ENCODE measurements at places on chromosomes 2 and 18.

GRCh38 chr2:230762317-230762896 lies 49.8 kb downstream of the CAB39 start:
- DNase-seq = no peak

DNA sequence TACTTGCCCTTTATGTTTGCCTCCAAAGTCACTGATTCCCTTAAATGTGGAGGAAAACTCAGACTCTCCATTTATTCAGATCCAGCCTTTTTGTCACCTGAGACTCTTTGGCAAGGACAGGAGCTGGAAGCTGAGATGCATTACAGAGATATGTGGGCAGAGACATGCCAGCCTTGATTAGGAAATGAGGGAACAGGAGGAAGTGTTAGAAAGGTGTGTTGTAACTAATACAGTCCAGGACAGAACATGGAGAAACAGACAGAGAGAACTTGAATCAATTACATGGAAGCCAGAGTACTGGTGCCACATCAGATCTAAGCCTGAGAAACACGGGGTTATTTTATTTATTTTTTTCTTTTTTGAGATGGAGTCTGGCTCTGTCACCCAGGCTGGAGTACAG lies 79.0 kb downstream of the SP100 start:
- no peak for DNase-seq

DNA sequence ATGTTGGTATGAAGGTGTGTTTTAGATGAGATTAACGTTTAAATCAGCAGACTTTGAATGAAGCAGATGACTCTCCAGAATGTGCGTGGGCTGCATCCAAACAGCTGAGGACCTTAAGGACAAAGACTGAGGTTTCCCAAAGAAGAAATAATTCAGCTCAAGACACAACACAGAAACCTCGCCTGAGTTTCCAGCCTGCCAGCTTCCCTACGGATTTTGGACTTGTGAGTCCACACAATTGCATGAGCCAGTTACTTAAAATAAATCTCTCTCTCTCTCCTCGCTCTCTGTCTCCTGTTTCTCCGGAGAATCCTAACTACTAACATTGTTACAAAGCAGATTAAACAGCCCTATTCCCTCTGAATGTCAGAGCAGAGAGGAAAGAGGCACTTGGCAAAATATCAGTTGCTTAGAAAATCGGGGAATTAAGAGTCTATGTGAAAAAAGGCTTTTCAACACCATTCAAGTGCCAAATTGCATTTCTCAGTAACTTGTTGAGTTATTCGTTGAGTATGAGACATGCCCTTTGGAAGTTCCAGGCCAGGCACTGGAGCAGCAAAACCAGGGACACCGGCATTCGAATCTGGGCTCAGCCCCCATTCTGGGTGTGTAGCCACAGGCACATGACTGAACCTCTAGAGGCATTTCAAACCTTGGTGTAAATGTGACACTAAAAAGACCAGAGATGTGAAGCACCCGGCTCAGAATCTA lies 174.6 kb upstream of the PID1 start:
- no peak for DNase-seq

GRCh38 chr2:19362755-19363473 lies 4.5 kb upstream of the OSR1 start:
- DNase-seq = no peak

GRCh38 chr18:49844903-49845302 lies 31.6 kb upstream of the ACAA2 start:
- DNase-seq = no peak

DNA sequence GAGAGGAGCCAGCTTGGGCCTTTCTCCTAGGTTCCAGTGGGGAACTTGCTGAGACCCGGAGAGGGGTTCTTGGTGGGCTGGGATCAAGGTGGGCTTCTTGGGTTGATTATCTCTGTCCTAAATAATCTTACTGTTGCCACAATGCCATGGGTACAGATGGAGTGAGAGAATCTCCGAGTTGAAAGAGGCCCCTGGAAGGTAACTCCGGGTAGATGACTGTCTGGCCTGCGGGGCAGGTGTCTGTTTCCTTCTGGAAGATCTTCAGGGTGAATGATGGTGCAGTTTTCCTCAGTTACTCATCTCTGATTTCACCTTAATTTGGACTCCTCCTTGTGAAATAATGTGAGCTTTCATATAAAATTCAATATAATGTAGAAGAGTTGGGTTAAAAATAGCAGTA lies 159.4 kb downstream of the ACTR3 start:
- DNase-seq = no peak

DNA sequence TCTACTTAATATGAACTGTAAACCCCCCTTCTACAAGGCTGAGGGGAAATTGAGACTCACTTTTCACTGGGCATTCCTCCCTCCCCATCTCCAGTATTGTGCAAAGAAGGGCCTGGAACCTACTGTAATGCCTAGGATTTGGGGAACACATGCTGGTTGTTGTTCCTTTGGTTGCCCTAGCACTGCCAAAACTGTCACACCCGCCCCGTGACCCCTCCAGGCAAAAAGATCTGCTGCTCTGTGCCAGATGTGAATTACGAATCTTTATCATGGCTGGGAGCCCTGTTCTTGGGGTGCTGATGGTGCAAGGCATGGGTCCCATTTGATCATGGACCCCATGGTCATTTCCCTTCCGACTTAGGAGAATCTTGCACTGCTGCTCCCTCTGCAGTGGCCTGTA lies 95.4 kb downstream of the CABLES1 start:
- no peak for DNase-seq

DNA sequence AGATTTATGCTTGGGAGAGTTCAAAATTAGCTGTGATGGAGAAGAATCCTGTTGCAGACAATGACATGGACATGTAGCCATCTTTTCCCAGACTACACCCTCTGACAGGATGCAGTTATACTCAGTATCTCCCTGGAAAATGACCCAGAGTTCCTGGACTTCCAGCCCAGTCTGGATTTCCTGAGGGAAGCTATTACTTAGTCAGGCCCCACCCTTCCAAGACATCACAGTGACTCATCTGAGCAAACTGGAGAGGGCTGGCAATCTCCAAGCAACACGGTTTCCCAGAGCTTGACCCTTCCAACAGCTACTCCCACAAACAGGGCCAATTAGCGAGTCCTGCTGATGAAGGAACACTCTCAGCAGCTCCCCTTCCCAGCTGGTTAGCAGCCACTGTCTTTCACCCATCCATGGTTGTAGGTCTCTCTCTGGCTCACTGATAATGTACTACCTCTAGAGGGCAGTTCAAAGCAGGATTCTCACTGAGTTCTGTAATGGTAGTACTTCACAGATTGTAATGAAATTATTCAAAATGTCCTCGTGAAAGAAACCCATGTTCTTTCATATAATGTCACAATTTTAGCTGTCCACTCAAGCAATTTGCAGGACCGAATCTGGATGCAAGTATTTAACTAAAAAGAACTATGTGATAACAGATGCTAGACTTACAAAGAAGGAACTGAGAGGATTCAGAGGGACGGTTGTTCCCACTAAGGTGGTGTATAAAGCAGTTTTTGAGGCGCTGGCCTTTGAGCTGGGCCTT lies 110.2 kb downstream of the MDH1 start:
- no peak for DNase-seq

DNA sequence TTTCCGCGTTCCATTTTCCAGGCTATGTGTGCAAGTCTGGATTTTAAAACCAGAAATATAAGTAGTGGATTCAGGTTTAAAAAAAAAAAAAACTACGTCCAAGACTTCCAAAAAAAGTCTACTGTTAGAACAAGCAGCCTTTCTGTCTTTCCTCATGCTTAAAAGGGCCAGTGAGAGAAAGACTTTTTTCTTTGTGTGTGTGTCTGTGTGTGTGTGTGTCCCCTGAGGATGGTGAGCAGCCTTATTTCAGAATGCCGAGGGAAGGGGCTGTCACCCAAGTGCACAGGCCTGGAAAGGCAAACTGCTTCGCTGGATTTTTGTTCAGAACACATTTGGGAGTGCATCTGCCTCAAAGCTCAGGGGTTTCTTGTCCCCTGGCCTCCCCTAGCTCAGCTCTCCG lies 98.8 kb downstream of the ZBTB7C start:
- no peak for DNase-seq

- no peak for DNase-seq
These were observed 111.7 kb upstream of the RIOK3 start for GRCh38 chr18:23341383-23341782.

DNA sequence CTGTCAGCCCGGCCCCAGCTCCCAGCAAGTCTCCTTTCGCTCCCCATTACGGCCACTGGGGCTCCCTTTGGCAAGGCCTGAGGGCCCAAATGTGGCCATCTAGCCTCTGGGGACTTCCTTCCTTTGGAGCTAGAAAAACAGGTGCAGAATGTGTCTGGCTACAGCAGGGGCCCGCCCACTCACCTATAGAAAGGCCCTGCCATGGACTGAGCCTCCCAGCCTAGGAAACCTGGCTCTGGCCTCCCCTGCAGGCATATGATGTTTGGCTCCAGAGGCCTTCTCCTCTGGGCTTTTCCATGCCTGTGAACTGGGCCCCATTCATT lies 55.3 kb upstream of the ALPP start:
- no peak for DNase-seq

GRCh38 chr2:178194600-178195389 lies 483 bp downstream of the OSBPL6 start:
- no peak for DNase-seq

DNA sequence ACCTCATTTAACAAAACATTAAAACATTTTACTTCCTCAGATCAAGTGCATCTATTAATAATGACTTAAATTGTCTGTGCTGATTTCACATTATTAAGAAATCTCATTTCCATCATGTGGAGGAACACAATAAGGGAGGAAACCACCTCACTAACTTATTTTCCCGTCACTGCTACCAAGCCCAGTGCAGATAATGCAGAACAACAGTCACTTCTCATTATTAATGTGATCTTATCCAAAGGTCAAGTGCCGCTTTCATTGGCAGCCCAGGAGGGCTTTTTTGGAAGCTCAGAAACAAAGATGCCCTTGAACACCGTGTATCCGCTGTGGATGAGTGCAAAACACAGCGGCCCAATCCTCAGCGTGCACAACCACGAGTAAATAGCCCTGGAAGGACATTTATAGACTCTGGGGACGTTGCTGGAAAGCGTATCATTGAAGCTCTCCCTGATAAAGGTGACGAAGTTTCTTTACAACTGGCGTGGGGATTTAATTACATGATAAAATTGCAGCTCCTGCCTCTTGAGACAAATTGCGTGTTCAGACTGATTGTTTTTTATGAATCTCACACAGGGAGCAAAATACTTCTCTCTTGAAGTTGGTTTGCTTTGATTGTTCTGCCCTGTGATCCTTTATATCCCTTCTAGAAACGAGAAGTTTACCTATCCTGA lies 13.2 kb downstream of the ASB18 start:
- DNase-seq = no peak

DNA sequence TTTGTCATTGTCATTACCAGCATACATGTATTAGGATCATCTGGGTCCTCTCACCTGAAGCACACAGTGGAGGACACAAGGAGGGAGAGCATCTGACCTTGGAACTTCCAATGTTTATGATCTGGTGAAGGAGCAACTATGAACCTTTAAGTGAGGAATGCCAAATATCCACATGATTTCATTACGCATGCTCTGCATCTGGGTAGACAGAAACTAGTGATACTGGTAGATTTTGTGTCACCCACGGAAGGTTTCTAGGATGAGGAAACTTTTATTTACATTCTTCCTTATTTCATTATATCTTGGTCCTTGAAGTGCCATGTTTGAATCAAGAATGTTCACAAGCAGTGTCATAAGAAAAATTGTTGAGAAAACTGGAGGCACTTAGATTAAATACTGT lies 32.1 kb downstream of the SPC25 start:
- DNase-seq = no peak

- DNase-seq = no peak
These were observed 141.1 kb downstream of the CELF4 start for GRCh38 chr18:37424507-37424906.

GRCh38 chr2:45382744-45383143 lies 228.3 kb downstream of the SRBD1 start:
- DNase-seq = no peak

- no peak for DNase-seq
These were observed 46.9 kb downstream of the NFATC1 start for GRCh38 chr18:79442508-79443221.

DNA sequence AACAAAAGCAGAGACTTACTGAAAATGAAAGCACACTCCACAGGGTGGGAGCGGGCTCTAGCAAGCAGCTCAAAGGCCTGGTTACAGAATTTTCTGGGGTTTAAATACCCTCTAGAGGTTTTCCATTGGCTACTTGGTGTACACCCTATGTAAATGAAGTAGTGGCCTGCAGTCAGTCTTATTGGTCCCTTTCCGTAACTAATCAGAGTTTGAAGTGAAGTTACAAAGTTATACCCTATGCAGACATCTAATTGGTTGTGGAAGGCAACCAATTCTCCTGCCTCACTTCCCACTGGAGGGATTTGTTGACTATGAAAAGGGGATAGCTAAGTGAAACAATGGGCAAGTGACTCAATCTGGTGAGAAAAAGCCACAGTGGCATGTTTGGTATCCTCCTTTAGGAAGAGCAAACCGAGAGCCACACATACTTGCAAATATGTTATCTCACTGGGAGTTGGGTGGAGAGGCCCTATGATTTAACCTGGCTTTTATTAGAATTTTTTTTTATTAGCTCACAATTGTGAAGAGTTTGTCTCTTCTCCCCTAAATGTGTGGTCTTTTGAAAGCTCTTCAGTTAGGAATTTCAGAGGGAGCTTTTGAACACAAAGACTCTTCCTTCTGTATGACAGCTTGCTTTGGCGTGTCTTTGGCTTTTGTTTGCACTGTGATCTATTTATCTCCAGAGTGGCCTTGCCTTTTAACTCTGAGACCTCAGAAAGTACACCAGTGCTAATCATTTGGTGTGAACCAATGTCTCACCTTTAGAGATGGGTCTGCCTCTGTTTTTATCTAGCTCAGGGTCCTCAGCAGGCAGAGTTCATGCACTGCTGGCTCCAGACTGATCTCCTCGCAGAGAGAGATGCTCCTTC lies 69.6 kb downstream of the MAP4K4 start:
- no peak for DNase-seq

- DNase-seq = no peak
These were observed 759.0 kb downstream of the SOCS6 start for GRCh38 chr18:71047882-71048281.

DNA sequence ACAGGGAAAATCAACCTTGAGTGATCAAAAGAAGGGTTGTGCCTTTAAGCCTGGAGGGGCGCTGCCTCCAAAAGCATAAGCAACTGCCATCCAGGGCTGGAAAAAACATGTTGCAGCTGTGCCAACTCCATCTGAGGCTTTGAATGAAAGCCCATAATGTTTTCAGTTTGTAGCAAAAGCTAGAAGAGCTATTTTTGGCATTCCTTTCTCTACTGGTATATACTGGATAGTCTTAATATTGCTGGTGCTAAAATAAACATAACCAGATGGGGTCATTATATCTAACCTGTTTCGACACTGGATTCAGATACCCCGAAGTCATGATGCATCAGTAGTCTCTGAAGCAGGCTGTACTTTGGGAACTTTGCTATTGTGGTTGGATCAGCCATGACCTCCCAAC lies 25.1 kb downstream of the ANXA4 start:
- DNase-seq = no peak

GRCh38 chr18:72999971-73000607 lies 132.3 kb upstream of the NETO1 start:
- DNase-seq = no peak

- no peak for DNase-seq
These were observed 181.9 kb downstream of the TGIF1 start for GRCh38 chr18:3631887-3632286.
